Eye (tissue), 1 donor: ENCODE measurements at places on chromosomes 1 and 21.

- no peak for DNase-seq
Measured at GRCh38 chr1:215643592-215644321, 76.7 kb downstream of the KCTD3 start.

- peak; percentile 85 for DNase-seq
Measured at GRCh38 chr1:89454845-89455521, 69.6 kb upstream of the LRRC8B start.

GRCh38 chr1:74674278-74675048 is 871 bp upstream of the ERICH3 start:
- DNase-seq, result no peak

GRCh38 chr21:21205604-21206003 is 207.4 kb downstream of the NCAM2 start:
- no peak for DNase-seq

DNA sequence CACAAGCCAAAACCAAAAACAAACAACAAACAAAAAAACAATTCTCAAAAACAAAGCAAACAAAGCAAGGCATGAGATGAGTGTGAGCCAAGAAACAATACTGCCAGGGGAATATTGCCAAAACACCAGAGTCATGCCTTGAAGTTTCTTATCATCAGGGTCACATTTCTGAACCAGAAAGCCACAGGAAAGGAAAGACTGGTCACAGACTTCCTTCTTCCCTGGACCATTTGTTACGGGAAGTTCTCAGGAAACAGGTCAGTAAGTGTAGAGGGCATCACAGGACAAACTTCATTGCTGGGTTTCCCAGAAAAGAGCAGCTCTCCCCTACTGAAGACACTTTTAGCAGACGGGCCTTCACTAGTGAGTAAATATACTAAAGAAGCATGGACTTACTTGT is 191.2 kb downstream of the GABPA start:
- no peak for DNase-seq

DNA sequence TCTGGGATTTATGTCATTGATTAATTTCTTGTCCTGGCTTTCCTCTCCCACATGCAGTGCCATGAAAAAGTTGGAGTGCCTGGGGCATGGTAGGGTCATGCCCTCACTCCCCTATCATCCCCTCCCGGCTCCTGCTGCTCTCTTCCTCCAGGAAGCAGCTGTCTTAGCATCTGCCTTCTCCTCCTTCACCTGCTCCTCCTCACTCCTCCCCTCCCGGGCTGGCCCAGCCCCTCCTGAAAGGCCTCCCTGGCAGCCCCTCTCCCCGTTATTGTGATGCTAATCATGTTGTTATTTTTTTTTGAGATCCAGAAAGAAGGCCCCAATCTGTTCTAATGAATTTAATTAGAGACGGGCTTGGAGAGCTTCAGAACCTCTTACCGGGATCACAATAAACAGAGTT is 36.3 kb upstream of the NFASC start:
- peak; percentile 33 for DNase-seq

GRCh38 chr1:225410036-225410435 is 17.8 kb downstream of the LBR start:
- no peak for DNase-seq

DNA sequence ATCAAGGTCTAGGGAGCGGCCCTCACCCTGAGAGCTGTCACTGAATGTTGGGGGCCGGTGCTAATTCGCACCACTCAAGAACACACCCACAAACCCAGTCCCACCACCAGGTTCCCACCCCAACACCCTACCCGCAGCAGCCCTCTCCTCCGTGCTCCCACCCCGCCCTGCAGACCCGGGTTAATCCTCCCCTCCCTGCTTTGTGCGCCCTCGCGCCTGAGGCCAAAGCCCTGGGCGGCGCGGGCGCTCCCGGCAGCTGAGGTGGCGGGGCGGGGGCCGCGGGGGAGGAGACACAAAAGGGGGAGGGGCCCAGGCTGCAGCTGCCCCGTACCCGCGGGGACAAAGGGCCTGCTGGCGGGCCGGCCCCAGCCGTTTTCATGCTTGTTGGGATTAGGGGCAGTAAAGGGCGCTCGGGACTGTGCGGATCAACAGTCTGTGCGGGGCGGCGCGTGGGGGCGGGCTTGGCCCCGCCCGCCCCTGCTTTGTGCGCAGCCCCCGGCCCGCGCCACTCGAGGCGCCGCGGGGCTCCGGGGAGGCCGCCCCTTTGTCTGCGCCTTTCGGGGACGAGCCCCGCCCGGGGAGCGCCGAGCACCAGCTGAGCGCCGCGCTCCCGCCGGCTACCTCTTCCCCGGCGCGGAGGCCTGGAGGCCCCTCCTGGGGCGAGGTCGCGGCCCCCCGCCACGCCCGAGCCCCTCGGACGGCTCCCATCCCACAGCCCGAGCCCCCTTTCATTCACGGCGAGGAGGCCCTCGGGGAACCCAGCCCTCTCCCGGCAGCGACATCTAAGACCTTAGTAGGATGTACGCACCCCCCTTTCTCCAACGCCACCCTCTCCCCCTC is 10.9 kb downstream of the C1orf216 start:
- peak; percentile 87 for DNase-seq

GRCh38 chr1:114152089-114152507 is 1.6 kb downstream of the SYT6 start:
- DNase-seq, result no peak

DNA sequence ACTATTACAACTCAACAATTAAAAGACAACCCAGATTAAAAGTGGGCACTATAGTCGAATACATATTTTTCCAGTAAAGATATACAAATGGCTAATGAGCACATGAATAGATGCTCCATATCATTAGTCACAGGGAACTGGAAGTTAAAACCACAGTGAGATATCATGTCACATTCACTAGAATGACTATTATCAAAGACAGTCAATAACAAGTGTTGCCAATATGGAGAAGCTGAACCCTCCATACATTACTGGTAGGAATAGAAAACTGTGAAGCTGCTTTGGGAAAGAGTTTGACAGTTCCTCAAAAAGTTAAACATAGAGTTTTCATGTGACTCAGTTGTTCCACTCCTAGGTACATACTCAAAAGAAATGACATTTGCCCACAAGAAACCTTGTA is 30.6 kb upstream of the MRPS6 start:
- no peak for DNase-seq
